Neural progenitor cell (in vitro differentiated cells): ENCODE measurements at places on chromosomes 4 and X. TPM values are rescaled to one million over a fixed set of nuclear protein-coding genes. Genes with fewer than 3 reads are reported as not detected.

The MAGEA11 gene
- not detected in 2 replicates for total RNA-seq

The NAP1L2 gene
- 13.3 and 22.6 TPM in 2 replicates for total RNA-seq

The TSPYL2 gene
- 35.5 and 37.1 TPM in 2 replicates for total RNA-seq

The FGF16 gene
- total RNA-seq, result not detected in 2 replicates

The PLAC8 gene
- 0.15 TPM in 1 of 2 replicates, not detected in the other for total RNA-seq
